Bronchial epithelial cell (primary cell): ENCODE measurements at places on chromosomes 4 and X.

DNA sequence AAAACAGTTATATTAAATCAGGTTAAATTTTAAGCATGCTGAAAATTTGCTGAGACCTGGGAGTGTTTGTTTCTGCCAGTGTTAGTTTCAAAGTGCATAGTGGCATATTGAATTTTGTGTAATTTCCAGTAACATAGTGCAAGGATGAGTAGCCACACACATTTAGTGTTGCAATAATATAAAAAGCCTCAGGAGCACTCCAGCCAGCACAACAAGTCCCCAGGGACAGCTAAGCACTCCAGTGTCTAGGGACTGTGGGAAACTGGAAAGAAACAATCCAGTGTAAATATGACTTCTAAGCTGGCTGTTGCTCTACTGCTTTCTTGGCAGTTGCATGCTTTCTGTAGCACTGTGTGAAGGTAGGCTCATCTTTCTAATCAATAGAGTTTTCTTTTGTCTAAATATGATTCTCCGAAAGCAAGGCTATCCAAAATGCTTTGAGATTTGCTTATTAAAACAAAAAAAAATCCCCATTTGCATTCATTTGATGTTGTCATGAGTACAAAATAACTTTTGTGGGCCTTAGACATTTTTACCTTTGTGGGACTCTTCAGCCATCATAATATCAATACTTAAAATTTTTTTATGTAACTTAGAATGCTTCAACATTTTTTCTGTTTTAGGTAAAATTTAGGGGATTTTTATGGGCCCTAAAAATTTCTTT is 24.2 kb upstream of the CXCL2 start:
- peak; percentile 10 for DNase-seq

DNA sequence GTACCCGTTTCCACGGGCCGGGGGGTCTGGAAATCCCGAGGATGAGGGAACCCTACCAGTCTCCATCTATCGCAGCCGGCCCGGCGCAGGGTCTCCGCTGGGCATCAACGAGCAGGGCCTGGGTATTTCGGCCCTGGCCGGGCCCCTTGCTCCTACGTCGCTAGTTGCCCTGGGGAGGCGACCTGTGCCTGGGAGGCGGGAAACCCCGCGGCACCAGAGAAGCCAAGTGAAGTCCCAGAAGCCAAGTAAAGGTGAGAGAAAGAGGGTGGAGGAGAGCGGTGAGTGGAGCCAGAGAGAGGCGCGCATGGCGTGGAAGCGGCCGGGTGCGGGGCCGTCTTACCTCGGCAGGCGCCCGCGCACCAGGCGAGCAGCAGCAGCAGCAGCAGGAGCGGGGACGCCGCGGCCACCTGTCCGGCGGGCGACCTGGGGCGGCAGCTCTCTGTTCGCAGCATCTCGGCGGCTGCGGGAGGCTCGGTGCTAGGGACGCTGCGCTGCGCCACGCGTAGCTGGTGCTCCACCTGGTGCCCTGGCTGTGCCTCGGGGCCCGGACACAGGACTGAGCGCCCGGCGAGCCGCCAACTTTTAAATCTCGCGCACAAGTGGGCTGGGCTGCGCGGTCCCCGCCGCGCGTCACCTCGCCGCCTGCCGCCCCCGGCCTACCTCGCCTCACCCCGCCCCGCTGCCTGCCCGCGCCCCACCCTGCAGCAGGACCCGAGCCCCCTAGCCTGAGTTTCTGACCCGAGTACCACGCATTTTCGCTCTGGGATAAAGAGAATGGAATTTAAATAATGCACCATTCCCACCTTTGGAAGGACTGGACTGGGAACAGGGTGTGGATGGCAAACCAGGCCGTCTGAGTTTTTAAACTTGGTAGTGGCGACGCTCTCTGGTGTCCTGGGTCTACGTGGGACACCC is at the start of gene NMU:
NMU (minus strand) TSS at position 558 of the 915 bp plus-strand sequence; CDS start at position 452, 106 bp downstream.
- peak; percentile 34 for DNase-seq

- DNase-seq: no peak
Observed at GRCh38 chr4:91751961-91752360, 551.8 kb upstream of the GRID2 start.

- no peak for DNase-seq
Observed at GRCh38 chr4:73865431-73866096, 3.6 kb upstream of the CXCL1 start.

- no peak for DNase-seq
Observed at GRCh38 chr4:88976775-88977035, 80.3 kb downstream of the FAM13A start.

DNA sequence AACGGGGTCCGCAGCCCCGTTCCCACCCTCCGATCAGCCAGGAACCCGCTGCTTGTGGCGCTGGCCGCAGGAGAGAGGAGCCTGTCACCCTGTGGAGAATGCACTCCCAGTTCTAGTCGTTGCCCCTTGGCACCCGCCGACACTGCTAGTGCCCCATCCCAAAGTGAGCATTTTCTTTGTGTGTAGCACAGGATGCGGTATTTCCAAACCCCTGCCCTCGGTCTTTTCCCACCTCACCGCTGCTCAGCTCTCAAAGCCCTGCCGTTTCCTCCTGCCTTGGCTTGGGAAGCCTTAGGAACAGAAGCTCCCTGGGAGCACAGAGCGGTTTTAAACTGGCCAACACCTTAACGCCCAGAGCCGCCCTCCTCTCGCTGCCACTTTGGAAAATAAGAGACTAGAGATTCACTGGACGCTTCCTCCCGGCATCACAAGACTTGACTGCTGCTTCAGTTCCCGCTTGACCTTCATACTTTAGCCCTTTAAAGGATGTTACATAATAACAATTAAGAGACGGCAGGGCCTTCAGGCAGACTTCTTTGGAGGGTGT is 772 bp downstream of the CYP4V2 start:
- peak; percentile 33 for DNase-seq

DNA sequence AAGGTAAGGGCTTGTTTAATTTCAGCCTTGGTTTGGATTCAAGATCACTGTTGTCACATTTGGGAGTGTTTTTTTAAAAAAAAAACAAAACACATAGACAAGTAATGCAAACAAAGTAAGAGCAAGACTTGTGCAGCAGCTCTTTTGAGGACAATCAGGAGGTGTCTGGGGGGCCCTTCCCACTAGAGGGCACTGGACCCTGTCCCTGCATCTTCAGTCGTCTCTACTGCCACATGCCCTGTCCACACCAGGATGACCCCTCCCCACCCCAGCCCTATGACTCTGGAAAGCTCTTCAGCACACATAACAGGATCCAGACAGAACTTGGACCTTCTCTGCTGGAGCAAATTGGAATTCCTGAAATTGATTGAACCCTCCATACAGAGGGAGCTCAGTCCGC is 71.0 kb downstream of the USP46 start:
- no peak for DNase-seq

GRCh38 chr4:8160233-8160560 is 1.6 kb upstream of the ABLIM2 start:
- no peak for DNase-seq

DNA sequence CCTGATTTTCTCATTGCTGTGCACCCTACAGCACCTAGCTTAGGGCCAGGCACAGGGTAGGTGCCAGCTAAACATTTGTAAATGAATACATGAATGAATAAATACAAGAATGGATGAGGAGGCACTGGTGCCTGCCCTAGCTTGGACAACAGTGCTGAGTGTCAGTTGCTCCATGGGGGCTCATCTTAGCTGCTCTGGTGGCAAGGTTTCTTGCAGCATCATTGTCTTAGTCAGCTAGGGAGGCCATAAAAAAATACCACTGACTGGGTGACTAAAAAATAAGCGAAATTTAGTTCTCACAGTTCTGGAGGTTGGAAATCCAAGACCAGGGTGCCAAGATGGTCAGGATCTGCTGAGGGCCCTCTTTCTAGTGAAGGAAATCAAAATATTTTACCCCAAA is 31.2 kb downstream of the TMEM31 start:
- DNase-seq: no peak

DNA sequence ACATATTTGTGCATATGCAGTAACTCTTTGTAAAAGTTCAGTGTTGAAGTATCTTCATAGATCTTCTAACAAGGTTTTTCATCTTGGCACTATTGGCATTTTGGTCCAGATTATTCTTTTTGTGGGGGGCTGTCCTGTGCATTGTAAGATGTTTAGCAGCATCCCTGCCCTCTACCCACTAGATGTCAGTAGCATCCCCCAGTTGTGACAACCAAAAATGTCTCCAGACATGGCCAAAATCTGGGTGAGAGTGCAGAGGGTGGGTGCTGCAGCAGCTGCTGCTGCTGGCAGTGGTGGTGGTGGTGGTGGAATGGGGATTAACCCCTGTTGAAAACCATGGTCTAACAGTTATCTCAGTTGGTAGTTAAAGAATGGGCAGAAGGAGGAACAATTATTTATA is 370.0 kb downstream of the GPAT3 start:
- no peak for DNase-seq

GRCh38 chr4:56414135-56414670 is 21.2 kb downstream of the PPAT start:
- DNase-seq: no peak

- no peak for DNase-seq
Observed at GRCh38 chr4:28373191-28373590, 1512.5 kb downstream of the STIM2 start.

GRCh38 chr4:797066-797465 is 28.9 kb downstream of the CPLX1 start:
- DNase-seq: no peak

- DNase-seq: peak; percentile 13
Observed at GRCh38 chr4:88737307-88737941, 39.8 kb upstream of the NAP1L5 start.

- no peak for DNase-seq
Observed at GRCh38 chrX:54794795-54795194, 3.3 kb downstream of the ITIH6 start.

DNA sequence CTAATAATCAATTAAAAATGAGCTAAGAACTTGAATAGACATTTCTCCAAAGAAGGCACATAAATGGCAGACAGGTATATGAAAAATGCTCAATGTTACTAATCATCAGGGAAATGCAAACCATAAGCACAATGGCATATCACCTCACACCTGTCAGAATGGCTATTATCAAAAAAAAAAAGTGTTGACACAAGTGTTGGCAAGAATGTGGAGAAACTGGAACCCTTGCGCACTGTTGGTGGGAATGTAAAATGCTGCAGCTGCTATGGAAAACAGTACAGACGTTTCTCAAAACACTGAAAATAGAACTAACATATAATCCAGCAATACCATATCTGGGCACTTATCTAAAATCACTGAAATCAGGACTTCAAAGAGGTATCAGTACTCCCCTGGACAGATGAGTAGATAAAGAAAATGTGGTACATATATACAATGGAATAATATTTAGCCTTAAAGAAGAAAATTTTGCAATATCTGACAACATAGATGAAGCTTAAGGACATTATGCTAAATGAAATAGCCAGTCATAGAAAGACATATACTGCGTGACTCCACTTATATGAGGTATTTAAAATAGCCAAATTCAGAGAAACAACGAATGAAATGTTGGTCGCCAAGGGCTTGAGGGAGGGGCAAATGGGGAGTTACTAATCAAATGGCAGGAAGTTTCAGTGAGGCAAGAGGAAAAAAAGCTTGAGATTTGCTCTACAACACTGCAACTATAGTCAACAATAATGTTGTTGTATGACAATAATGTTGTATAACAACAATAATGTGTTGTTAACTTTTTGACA is 175.5 kb downstream of the WDFY3 start:
- peak; percentile 28 for DNase-seq
